ENCODE measurements at places on chromosomes 3 and 15.

DNA sequence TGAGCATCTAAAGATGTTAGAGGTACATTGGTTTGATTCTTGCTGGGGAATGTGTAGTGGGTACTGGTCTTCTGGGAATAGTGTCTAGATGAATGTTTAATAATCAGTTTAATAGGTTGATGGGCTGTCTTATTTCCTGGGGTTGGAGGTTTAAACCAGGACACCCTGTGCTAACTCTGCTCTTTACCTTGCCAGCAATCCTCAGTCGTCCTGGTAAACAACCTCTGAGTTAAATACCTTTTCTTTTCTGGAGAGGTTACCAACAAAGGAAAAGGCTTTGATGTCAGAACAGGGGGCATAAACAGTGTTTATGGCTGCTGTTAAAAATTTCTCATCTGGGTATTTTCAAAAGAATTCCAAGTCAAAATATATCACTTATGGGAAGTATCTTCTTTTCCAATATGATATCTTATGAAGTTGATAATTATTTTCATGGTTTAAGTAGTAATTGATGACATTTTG is 23.5 kb downstream of the MITF start:
- no peak for ATAC-seq

DNA sequence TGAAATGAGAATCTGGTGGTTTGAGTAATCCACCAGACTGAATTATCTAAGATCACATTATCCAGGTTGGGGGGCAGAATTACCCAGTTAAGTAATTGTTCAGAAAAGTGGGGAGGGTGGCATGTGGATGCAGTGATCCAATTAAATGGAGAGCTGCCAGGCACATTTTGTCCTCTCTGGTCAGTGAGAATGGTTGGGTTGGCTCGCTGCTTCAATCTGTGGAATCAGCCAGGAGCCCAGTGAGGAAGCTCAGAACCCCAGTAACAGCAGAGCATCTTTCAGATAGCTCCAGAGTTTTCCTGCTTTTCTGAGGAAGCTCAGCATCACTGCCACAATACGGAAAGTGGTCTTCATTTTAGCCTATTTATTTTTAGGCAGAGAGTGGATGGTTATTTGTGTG is 6.4 kb upstream of the EXOG start:
- no peak for ATAC-seq

- peak; percentile 88 for ATAC-seq
Measured at GRCh38 chr3:13461169-13462124, 18.7 kb upstream of the HDAC11 start.

DNA sequence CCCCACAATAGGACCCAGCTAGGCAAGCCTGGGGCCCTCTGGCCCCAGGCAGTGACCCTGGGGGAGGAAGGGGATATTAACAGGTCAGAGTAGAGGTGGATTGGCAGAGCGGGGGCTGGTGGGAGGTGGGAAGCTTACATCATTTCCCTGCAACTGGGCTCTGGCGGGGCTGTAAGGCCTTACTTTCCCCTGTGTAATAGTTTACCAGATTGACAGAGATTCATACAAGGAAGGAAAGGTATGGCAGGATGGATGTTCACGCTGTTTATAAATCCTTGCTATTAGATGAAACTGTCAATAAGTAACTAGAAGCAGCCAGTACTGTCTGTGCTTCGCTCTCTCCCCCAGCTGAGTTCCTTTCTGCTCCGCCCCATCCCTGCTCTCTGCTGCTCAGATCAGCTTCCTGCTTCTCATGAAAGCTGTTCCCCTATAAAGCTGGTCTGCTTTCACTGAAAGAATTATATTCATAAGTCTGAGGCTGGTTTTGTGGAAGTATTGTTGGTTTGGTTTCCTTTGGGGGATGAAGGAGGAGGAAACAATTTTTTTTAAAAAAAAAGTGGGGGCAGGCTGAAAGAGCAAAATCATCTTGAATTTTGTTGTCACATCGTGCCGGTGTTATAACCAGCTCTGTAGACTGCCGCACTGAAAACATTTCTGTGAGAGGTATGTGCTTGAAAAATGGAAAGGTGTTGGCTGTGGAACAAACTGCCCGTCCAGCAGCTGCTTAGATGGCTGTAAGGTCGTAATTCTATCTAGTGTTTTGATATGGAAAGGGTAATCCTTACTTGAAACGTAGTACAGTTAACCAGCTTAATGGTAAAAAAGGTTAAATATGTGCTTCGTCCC is 76.4 kb downstream of the BBX start:
- ATAC-seq, result peak; percentile 76

DNA sequence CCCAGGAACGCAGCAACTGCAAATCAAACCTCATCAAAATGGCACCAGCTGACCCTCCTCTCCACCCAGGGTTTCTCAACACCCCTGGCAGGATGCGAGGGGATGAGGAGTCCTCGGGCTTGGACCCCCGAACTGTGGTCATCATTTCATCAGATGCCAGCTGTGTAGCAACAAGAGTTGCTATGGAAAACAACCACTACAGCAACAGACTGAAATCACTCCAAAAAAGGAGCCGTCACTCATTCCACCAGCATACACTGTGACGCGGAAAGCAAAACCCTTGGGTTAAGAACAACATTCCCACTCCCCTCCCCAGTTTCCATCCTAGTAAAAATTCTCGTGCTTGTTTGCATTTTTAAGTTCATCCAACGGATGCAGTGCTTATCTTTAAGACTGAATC is 40.1 kb downstream of the VGLL4 start:
- ATAC-seq, result no peak

DNA sequence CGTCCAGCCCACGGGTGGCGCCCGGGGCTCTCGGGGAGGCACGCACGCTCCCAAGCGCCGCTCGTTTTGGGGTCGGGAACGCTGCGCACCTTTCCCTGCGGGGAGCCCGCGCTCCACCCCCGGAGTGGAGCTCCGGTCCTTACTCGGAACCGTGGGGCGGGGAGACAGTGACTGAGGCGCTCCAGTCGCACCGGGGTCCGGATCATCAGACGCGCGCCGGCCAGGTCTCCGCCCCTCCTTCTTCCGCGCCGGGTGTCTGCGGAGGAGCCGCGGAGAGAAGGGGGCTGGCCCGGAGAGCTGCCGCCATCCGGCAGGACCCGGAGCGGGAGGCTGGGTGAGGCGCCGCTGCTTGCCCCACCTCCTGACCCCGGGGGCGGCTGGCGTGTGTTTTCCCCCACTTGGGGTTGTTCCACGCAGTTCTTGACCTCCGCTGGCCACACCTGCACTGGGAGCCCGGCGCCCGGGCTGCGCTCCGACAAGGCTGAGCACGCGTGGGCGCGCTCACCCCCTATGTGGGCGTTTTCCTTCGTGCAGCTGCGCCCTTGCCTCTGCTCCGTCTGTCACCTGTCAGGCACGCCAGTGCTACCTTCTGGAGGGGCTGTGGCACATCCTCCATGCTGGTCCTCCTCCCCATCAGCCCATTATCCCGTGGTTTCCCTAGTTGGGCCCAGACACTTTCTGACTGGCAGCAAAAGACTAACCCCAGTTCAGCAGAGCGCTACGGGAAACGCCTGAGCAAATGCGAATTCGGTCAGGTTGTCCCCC is at the start of gene MCF2L2:
TSS of gene MCF2L2 (minus strand) at position 173 of the 765 bp plus-strand sequence. CDS start 642 bp downstream, outside the sequence.
- ATAC-seq, result peak; percentile 89

DNA sequence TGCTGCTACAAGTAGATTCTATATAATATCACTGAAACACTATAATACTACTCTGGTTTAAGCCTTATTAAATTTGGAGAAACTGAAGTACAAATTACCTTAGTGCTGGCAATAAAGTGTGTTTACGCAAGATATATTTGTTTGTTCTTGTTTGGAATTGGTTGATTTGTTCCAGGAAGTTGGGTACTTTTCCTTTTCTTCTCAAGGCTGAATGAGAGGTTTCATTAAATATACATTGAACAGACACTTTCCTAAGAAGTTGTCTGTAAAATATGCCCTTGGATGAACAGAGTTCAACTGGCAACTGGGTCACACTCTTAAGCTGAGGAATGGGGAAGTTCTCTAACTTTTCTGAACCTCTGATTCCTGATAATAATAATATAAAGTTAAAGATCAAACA is 542.1 kb upstream of the NAALADL2 start:
- no peak for ATAC-seq

GRCh38 chr15:95693917-95694316 is 636.6 kb upstream of the NR2F2 start:
- no peak for ATAC-seq

DNA sequence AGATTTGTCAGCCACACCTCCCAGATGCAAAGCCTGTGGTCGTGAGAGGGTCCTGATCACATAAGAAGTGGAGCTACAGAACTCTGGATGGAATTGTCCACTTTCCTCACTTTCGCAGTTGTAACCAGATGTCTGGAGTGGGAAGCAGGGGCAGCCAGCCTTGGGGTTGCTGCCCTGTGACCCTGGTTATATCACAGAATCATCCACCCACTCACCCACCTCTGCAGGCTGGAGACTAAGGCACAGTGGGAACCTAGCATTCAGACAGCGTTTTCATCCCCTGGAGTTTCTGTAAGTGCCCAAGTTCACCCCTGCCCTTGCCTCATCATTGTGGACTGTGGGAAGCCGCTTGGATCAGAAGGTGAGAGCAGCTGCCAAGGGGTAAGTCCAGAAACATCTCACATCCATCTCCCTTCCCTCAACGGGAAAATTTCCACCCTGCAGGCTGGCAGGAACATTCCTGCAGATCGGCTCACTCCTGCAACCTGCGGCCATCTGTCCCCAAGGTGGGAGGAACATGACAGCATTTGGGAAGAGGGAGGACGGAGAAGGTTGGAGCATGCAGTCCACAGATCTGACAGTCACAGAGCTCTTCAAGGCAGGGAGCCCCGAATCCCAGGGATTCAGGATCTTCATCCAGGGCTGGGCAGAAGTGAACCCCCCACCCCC is 2.9 kb upstream of the IQSEC1 start:
- ATAC-seq, result no peak

DNA sequence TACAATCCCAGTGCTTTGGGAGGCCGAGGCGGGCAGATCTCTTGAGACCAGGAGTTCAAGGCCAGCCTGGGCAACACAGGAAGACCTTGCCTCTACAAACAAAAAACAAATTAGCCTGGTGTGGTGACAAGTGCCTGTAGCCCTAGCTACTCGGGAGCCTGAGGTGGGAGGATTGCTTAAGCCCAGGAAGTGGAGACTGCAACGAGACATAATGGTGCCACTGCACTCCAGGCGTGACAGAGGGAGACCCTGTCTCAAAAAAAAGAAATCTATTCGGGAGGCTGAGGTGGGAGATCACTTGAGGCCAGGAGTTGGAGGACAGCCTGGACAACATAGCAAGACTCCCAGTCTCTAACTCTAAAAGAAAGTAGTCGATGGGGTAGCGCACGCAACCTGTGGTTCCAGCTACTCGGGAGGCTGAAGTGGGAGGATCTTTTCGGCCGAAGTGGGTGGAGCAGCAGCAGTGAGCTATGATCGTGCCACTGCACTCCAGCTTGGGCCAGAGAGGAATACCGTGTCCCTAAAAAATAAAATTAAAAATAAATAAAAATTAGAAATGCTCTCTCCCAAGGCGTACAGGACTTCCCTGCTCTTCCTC is 775 bp downstream of the C3orf33 start:
- peak; percentile 52 for ATAC-seq

DNA sequence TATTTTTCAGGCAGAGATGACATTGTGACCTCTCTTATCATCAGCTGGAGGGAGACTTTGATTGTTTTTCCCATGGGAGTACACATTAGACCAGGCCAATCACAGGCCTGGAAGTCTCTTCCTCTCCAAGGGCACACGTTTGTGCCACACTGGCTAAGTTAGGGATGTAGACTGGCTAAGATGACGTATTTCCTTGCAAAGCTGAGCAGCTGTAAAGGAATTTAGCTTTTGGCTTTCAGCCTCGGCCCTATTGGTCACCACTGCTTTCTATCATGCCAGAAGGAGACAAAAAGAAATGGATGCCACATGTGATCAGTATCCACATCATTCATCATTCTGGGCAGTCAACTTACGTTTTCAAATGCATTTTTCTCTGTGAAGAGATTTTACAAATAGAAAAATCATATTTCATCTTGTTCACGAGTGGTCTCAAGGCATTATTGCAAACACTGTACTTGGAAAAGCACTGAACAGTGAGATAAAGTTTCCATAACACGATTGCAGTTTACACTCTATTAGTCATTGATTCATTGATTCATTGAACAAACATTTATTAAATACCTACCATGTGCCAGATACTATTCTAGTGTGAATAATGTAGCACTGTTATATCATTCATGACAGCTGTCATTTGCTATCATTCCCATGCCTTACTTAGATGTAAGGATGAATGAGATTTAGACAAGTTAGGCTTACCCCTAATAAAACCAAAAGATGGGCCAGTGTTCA is 27.0 kb upstream of the RNF7 start:
- no peak for ATAC-seq

GRCh38 chr3:3699816-3700633 is 99.2 kb upstream of the LRRN1 start:
- no peak for ATAC-seq

GRCh38 chr3:195771646-195772300 is 40.0 kb downstream of the MUC4 start:
- ATAC-seq, result no peak

DNA sequence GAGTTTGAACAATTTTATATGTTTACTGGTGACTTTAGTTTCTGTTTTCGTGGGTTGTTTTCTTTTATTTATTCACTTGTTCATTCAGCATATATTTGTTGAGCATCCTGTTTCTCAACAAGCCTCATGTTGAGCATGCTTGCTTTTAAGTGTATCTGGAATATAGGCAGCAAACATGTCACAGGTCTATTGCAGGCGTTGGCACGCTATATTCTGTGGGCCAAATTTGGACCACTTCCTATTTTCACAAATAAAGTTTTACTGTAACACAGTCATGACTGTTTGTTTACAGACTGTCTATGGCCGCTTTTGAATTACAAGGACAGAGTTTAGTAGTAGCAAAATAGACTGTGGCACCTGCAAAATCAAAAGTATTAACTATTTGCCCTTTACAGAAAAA is 89.6 kb downstream of the THRB start:
- no peak for ATAC-seq

Data from activated CD4-positive, CD25-positive, alpha-beta regulatory T cell treated with anti-CD3 and anti-CD28 coated beads, Interleukin-2, amount 50 U/mL, for 24 hours (primary cell).